Gastrocnemius medialis (tissue), 4 donors: ENCODE measurements at places on chromosomes 3 and 15. TPM values are rescaled to one million over a fixed set of nuclear protein-coding genes. Genes with fewer than 3 reads are reported as not detected.

Gene TUSC2
- 59.4 TPM for total RNA-seq

Gene LEKR1
- not detected for total RNA-seq

Gene PLD1
- 5.6 TPM for total RNA-seq

Gene ISL2
- not detected for total RNA-seq

Gene PLA2G4F
- 8.4 TPM for total RNA-seq

Gene CSK
- 9.9 TPM for total RNA-seq

Gene CFAP161
- not detected for total RNA-seq

Gene UROC1
- total RNA-seq = 0.07 TPM

Gene CFAP91
- 0.20 TPM for total RNA-seq

Gene GOLGA6L7
- total RNA-seq = not detected

DNA sequence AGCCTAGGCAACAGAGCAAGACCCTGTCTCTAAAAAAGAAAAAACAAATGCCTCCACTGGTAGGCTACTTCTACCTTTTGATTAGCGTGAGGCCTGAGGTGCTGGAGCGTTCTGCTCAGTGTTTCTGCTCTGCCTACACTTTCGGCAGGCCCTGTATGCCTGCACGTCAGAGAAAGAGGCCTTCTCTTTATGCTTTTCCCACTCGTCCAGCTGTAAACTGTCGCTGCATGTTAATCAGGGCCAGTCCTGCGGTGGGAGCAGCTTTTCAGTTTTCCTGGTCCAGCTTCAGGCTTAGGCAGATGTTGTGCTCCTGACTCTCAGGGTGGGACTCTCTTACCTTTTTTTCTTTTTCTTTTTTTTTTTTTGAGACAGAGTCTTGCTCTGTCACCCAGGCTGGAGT, 25.3 kb downstream of the CSPG5 start:
- DNase-seq = no peak

GRCh38 chr15:80250614-80251427, 1.2 kb downstream of the CTXND1 start:
- no peak for DNase-seq

GRCh38 chr3:108090049-108090700, 656 bp downstream of the CD47 start:
- peak; percentile 13 for DNase-seq

- DNase-seq = no peak
Measured at GRCh38 chr3:190541008-190541407, 27.1 kb downstream of the IL1RAP start.

- DNase-seq = no peak
Measured at GRCh38 chr15:72866182-72866581, 82.6 kb upstream of the ADPGK start.

DNA sequence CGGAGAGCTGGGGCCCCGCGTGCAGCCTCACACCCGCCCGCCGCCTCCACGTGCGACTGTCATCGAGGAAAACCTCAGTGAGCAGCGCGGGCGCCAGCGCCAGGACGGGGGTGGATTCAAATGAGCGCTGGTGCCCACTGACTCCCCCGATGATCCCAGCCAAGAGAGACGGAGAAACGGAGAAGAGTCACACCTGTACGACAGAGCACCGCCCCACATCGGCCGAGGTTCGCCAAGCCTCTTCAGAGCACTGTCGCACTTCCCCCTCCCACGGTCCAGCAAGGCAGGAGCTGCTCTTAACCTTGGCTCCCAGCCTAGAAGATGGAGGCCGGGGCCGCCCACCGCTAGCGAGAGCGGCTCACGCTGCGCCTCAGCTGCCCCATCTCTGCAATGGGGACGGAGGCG, 130.9 kb upstream of the IQSEC1 start:
- no peak for DNase-seq

GRCh38 chr3:141487521-141488252, 860 bp downstream of the RASA2 start:
- peak; percentile 59 for DNase-seq

DNA sequence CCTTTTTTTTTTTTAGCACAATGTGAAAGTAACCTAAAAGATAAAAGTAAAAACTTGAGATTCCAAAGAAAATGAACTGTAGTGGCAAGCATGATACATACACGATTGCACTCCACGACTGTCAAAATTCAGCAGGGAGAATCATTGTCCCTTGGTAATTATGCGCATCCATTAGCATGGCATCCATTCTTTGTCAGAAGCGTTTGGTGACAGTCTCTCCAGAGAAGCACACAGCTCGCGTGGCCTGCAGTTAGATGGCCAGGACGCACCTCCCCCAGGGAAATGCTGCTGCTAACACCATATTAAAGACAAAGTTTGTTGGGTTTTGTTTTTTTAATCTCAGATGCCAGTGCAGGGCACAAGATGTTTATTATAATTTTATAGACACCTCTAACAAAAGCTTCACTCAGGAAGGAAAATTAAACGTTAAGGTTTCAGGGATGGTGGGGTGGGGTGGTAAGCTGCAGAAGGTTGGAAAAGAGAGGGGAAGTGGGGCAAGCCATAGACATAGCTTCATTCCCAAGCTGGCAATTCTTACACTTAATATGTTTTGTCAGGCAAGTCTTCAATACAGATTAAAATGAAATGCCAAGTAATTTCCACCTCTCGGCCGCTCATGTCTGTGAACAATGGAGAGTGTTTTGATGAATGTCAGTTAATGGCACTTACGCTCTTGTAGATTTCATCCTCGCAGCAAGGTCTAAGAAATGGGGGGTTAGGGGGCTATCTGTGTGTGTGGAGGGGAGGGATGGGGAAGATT, 142.8 kb upstream of the TOPAZ1 start:
- DNase-seq = no peak

DNA sequence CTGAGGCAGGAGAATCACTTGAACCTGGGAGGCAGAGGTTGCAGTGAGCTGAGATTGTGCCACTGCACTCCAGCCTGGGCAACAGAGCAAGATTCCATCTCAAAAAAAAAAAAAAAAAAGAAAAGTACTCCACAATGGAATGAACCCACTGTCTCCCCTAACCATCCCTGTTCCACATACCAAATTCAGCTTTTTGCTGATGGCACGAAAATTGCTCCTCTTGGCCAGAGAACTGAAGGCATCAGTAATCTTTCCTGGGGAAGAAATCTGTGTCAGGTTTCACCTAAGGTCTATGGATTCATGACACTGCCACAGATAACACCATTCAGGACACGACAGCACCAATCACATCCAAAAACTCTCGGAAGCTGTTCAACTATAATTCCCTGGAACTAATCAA, 6.9 kb upstream of the PRC1 start:
- DNase-seq = no peak

GRCh38 chr15:76866716-76867321, 38.3 kb downstream of the SCAPER start:
- no peak for DNase-seq

- DNase-seq = no peak
Measured at GRCh38 chr3:65303431-65303830, 615.6 kb upstream of the ADAMTS9 start.

- DNase-seq = no peak
Measured at GRCh38 chr3:53862241-53862640, 15.9 kb downstream of the IL17RB start.

DNA sequence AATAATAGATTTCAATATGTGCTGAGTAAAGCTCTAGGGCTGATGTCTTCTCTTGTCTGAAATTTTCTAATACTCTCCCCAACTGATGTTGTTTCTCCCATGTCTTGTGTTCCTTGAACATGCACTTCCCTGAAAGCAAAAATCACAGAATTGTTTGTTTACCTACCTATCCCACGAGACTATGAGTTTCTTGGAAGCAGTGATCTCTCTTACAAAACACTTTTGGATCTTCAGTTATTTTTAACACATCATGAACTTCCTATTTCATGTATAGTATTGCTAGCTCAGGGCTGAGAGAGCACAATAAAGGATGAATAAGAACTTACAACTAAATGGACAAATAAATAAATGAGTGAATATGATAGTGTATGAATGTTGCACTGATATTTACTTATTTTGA, 365.0 kb downstream of the ROBO2 start:
- no peak for DNase-seq

DNA sequence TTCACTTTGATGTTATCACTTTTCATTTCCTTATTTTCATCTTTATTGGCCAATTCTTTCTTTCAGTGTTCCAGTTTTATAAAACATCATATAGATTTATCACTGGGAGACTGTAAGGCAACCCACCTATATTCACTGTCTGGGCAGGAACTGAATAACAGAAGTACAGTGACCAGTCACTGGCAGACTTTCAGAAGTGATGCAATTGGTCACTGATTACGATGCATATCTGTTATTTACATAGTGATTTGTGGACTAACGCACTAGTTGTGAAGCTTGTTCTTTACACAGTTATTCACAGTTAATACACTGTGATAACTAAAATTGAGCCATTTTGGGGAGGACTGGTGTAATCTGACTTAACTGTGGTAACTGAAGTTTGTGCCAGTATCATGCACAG, 190.2 kb upstream of the DPH6 start:
- DNase-seq = no peak

DNA sequence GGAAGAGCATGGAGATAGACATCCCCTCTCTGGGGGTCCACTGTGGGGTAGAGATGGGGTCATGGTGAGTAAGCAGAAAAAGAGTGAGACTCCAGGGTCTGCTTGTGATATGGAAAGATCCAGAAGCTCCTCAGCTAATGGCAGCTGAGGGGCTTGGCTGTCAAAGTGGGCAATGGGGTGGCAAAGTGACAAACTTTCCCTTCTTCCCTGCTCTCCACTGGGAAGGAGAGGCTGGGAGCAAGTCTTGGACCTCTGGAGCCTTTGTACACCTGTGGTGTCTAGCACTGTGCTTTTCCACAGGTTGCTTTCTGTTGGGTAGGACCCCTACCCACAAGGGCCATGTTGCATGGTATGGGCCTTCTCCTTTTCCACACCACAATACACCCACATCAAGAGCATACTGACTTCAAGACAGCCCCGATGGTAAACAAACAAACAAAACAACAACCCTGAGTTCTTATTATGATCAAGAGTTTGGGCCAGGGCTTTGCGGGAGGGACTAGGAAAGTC, 3.5 kb downstream of the ITGA11 start:
- no peak for DNase-seq

DNA sequence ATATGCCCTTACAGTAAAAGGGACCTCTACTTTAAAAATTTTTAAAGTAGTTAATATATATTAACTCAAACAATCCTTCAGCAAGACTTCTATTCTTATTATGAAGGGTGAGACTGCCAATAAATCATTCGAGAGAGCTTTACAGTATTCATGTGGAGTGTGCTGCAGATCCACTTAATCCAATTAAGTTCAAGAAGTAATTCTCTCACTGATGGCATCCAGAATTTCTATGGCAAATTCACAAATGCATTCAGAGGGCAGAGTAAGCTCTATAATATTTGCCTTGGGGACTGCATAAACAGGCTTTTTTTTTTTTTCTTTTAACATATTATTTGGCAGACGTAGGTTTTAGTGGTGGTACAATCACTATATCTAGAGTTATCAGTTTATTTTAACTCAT, 692.0 kb downstream of the NLGN1 start:
- no peak for DNase-seq

DNA sequence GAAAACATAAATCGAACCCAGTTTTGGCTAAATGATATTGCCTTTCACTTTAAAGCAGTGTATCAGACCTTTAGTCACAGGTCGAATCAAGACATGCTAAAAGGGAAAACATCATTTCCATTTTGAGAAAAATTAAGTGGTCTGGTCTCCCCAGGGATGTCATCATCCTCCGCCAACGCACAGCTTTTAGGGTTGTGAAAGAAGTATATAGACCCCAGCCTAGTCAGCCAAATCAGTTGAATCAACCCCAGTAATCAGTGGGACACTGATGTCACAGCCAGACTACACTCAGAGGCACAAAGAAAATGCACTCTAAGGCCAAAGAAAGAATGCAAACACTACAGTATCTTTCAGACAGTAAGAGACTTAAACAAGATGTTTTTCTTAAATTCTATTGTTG, 187.4 kb downstream of the ZIC4 start:
- no peak for DNase-seq

GRCh38 chr3:189941679-189942078, 179.0 kb downstream of the P3H2 start:
- no peak for DNase-seq

DNA sequence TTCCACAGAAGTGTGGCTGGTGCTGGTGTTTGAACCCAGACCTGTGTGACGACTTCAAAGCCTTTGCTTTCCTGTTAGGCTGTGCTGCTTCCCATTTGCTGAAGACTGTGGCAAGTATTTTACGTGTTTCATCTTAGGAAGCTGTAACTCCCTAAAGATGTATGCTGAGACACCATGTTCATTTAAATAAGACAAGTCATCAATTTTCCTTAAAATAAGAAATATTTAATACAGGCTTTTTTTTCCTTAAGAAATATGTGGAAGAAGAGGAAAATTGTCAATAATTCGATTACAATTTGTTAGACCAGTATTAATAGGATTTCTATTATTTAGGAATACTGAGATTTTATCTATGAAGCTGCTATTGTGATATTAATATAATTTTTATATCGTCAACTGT, 58.4 kb downstream of the LMLN start:
- no peak for DNase-seq

GRCh38 chr3:31462050-31462569, 70.6 kb upstream of the STT3B start:
- DNase-seq = no peak

DNA sequence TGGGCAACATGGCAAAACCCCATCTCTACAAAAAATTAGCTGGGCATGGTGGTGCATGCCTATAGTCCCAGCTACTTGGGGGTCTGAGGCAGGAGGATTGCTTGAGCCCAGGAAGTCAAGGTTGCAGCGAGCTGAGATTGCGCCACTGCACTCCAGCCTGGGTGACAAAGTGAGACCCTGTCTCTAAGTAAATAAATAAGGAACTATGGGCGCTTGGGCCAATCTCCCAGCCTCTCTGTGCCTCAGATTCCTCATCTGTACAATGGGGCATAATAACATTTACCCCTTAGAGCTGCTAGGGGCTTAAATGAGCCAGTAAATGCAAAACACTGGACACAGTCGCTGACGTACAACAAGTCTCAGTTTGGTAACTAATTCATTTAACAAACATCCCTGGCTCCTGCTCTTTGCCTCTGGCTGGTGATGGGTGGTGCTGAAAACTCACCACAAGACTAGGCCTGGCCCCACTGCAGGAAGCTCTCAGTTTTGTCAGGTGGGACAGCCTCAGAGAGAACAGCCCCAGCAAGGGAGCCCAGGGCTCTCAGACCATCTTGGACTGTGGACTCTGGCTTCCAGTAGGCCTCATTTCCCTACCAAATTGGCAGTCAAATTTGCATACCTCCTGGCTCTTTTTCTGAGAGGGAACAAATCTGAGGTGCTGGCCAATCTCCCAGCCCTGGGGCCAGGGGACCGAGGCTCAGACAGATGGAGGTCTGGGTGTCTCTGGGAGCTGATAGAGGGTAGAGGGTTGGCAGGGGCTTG, 6.4 kb upstream of the TBC1D2B start:
- DNase-seq = no peak

GRCh38 chr15:59918994-59919951, 84.8 kb upstream of the FOXB1 start:
- no peak for DNase-seq

- no peak for DNase-seq
Measured at GRCh38 chr15:68666812-68667450, 88.1 kb downstream of the CORO2B start.

DNA sequence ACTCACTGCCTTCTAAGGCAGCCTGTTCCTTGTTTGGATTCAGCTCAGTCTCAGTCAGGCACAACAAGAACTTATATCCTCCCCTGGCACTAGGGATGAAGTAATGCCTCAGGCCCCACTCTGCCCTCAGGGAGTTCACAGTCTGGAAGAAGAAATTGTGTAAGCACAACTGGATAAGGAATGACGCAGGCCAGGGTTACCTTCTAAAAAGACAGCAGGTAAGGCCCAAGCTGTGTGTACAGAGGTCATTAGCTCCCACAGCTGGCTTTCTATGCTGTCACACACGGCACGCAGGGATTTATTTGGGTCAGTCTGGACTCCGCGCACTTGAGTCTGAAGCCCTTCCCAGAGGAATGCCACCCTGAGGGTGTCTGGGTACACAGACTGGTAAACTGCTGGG, 82.9 kb downstream of the IQSEC1 start:
- no peak for DNase-seq
